ENCODE measurements at places on chromosomes 2 and 18. TPM values are rescaled to one million over a fixed set of nuclear protein-coding genes. Genes with fewer than 3 reads are reported as not detected.

The MSGN1 gene
- not detected for total RNA-seq

The KCNE4 gene
- total RNA-seq = 10.7 TPM

The SLC35F5 gene
- total RNA-seq = 60.1 TPM

The SCYGR4 gene
- not detected for total RNA-seq

The LYPD6B gene
- not detected for total RNA-seq

The WDR43 gene
- total RNA-seq = 34.0 TPM

The RND3 gene
- 53.6 TPM for total RNA-seq

The DYNC1I2 gene
- 86.8 TPM for total RNA-seq

The SCN7A gene
- under 0.01 TPM for total RNA-seq

The FLACC1 gene
- total RNA-seq = 1.4 TPM

The UGT1A3 gene
- not detected for total RNA-seq

The PDCD1 gene
- total RNA-seq = not detected

The FHOD3 gene
- total RNA-seq = under 0.01 TPM

The SOWAHC gene
- 11.2 TPM for total RNA-seq

The ALPP gene
- total RNA-seq = not detected

The ATF2 gene
- total RNA-seq = 23.5 TPM

The CHMP1B gene
- 30.0 TPM for total RNA-seq

The UGT1A4 gene
- total RNA-seq = not detected

The DCDC2C gene
- not detected for total RNA-seq

The DHX57 gene
- total RNA-seq = 6.7 TPM

The AFF3 gene
- 0.32 TPM for total RNA-seq

The MXD1 gene
- total RNA-seq = 4.5 TPM

The SCYGR3 gene
- total RNA-seq = not detected

The SERPINB3 gene
- total RNA-seq = not detected

The MALT1 gene
- total RNA-seq = 18.5 TPM

The ALS2 gene
- 13.4 TPM for total RNA-seq

The KIAA2012 gene
- not detected for total RNA-seq

The ASB18 gene
- total RNA-seq = not detected

The CYP27A1 gene
- 2.9 TPM for total RNA-seq

The ME2 gene
- total RNA-seq = 25.5 TPM

The TEKT4 gene
- total RNA-seq = not detected

The ST8SIA5 gene
- not detected for total RNA-seq

The SLC4A5 gene
- 0.16 TPM for total RNA-seq

The RGPD3 gene
- 0.90 TPM for total RNA-seq

The TUBA3E gene
- not detected for total RNA-seq

The XDH gene
- not detected for total RNA-seq

The ERFE gene
- total RNA-seq = 24.2 TPM
